ENCODE measurements at places on chromosomes 13 and 19. TPM values are rescaled to one million over a fixed set of nuclear protein-coding genes. Genes with fewer than 3 reads are reported as not detected.

URAD gene
- not detected for total RNA-seq

RDH8 gene
- not detected for total RNA-seq

FXYD3 gene
- total RNA-seq: 479 TPM

AMH gene
- 1.3 TPM for total RNA-seq

All from hair follicular keratinocyte (primary cell).